ENCODE measurements at places on chromosomes 3 and 15. TPM values are rescaled to one million over a fixed set of nuclear protein-coding genes. Genes with fewer than 3 reads are reported as not detected.
A peak's percentile ranks its signal among the peaks of the same experiment; 100 is the strongest.

The KCNAB1 gene
- 0.36 TPM for total RNA-seq

GRCh38 chr3:15326037-15326436 lies 6.3 kb downstream of the SH3BP5 start:
- DNase-seq = no peak

- no peak for DNase-seq
These were observed 60.8 kb upstream of the RNU6-1 start for GRCh38 chr15:67900621-67901147.

DNA sequence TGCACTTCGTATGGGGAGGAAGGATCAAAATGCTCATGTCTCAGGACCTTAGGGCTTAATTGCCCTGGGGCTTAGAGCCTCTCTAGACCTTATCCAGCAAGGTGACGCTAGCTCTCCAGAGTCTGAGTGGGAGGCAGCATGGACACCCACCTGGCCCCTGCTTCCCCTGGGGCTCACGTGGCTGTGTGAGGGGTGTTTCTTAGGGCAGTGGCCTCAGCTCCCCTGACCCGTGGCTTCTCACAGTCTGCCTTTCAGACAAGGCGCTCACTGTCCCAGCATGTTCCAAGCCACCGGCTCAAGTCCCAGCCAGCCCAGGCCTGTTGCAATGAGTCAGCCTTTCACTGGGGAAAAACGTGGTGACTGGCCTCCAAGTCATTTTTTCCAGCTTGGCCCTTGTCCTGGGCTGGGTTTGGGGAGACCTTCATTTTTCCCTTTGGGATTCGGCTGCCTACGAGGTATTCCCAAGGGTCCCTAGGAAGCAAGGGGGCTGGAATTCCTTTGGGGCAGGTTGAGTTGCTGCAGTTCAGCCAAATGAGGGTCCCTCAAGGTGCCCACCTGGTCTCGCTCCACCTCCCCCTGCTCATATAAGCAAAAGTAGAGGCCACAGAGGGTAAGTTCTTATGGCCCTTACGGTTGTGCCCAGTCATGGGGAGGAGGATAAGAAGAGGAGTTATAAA lies 15.7 kb downstream of the BHLHE40 start:
- peak; percentile 90 for DNase-seq

DNA sequence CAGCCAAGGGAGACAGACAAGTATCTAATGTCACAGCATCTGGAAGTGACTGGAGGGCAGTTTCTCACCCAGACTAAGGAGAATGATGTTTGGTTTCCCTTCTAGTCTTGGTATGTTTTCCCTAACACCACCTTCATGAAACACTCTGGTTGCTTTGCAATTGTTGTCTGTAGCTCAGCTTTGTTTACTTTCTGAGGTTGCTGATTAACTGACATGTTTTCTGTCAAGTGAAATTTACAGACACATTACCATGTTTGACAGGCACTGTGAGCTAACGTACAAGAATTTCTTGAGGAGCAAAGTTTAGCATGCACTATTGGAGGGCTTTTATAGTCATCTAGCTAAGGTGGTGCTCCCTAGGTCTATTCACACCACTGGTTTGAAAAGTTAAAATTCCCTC lies 131.6 kb upstream of the NECTIN3 start:
- no peak for DNase-seq

GRCh38 chr3:178785961-178786360 lies 249.7 kb downstream of the KCNMB2 start:
- DNase-seq = no peak

GRCh38 chr3:152969557-152970300 lies 134.8 kb downstream of the P2RY1 start:
- no peak for DNase-seq

DNA sequence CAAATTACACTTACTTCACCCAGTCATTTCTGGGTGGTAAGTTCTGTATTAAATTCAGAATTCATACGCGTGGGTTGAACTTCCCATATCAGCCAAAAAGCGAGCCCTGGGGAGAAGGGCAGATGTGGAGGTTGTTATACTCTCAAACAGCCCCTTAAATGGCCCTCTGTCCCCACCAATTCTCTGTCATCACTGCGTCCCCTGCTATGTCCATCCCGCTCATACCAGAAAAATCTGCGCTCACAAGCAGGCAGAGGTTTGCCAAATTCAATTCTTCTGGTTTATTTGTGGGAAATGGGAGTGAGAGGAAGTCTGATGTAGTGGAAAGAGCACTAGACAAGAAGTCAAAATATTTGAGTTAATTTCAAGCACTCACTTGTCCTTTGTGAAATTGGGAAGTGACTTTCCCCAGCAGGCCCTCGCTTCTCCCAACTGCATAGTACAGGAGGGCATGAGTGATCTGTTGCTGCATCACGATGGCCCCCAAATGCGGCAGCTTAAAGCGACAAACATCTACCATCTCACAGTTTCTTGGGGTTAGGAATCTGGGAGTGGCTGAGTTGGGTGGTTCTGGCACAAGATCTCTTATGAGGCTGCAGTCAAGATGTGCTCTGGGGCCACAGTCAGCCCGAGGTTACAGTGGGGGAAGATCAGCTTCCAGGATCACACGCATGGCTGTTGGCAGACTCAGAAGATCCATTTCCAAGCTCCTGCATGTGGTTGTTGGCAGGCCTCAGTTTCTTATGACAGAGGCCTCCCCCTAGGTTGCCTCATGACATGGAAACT lies 67.7 kb downstream of the CPN2 start:
- no peak for DNase-seq

DNA sequence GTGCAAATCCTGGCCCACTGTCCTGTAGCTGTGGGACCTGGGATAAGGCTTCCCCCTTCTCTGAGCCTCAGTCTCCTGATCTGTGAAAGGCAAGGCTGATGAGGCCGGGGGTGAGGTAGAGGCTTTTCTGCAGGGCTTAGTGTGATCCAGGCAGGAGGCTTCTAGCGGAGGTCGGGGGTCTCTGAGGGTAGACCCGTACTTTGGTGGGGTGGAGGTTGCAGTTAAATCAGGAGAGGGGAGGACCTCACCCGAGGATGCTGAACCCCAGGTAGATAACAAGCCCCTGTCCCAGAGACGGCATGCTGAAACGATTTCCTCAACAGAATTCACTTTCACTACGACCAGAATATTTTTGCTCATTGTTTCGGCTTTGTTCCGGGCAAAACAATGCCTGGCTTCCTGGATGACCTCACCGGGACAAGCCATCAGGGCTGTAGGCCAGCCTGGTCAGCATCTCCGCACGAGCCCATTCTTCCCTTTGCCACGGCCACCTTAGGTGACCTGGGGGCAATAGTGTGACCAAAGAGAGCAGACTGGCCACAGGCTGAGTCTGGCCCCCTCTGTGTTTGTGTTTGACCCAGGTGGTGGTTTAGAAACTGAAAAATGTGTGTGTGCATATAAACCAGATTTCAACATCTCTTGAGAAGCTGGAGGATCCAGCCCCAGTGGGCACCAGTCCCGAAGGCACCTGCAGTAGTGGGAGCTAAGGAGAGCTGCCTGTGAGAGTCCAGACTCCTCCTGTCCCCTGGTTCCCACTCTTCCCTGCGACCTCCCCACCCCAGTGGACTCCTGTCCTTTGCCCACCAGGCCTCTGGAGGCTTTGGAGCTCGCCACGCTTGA lies 33.0 kb downstream of the SLC6A6 start:
- DNase-seq = no peak

GRCh38 chr15:54014067-54014655 lies 35.9 kb downstream of the UNC13C start:
- no peak for DNase-seq

- DNase-seq = no peak
These were observed 29.1 kb downstream of the GPR15 start for GRCh38 chr3:98560911-98561310.

GRCh38 chr3:186886202-186886981 lies 43.9 kb downstream of the ADIPOQ start:
- DNase-seq = no peak

GRCh38 chr3:160372780-160373179 lies 26.2 kb downstream of the IFT80 start:
- no peak for DNase-seq

The CHRD gene
- 0.29 TPM for total RNA-seq

GRCh38 chr3:15977090-15977489 lies 179.3 kb upstream of the ANKRD28 start:
- DNase-seq = peak; percentile 78

GRCh38 chr15:85745023-85745422 lies 49.7 kb downstream of the KLHL25 start:
- no peak for DNase-seq

The CAPN3 gene
- total RNA-seq = 1.1 TPM

GRCh38 chr3:178526291-178526690 lies 9.9 kb upstream of the KCNMB2 start:
- DNase-seq = no peak

The CILP gene
- under 0.01 TPM for total RNA-seq

Data from osteoblast (primary cell).